ENCODE measurements at places on chromosomes 1 and 21.

DNA sequence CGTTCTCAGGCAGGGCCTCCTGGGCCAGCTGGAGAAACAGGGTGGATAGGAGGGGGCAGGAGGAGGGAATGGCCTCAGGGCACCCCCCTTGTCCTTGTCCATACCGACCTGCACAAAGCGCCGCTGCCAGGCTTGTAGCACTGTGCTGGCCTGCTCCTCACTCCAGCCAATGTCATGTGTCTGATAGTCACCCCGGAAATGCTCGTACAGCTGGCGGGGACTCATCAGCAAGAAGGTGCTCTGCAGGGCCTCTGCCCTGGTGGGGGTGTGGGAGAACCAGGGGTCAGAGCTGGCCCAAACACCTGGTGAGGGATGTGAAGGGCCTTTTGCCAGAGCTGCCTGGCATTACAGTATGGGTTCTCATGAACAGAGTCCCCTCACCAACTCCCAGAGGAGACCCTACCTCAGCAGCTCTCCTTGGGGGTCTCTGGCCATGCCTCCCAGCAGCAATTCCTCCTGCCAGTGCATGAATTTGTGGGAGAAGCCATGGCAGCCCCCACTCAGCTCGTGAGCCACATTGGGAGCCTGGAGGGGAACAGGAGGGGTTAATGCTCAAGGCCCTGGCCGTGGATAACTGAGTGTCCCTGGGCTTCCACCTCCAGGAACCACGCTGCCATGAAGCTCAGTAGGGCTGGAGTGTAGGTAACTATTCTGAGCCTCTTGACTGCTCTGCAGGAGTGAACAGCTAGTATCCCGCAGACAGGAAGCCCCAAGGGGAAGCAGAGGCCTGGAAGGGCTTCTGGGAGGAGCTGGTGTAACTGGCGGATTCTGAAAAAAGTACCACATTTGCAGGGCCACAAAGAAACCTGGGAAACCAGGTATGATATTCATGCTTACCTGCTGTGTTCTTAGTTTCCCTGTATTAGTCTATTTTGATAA, 13.3 kb downstream of the PTCH2 start:
- DNase-seq = no peak

GRCh38 chr1:31672986-31673385, 28.3 kb upstream of the PEF1 start:
- DNase-seq = no peak

DNA sequence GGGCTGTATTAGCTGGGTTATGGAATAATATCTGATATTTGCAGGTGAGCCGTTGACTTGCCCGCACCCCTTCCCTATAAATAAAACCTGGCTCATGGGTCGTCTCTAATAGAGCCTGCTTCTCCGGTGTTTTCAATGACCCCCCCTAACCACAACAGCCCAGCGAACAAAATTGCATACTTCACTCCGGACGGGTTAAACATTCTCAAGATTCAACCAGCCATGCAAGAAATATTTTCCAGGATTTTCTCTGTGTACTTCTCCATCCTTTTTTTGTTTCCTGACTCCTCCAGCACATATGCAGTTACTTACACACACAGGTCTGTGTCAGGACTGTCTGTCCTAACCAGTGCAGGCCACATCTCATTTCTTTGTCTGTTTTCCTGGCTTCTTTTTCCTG, 267.7 kb downstream of the ZNF648 start:
- no peak for DNase-seq

DNA sequence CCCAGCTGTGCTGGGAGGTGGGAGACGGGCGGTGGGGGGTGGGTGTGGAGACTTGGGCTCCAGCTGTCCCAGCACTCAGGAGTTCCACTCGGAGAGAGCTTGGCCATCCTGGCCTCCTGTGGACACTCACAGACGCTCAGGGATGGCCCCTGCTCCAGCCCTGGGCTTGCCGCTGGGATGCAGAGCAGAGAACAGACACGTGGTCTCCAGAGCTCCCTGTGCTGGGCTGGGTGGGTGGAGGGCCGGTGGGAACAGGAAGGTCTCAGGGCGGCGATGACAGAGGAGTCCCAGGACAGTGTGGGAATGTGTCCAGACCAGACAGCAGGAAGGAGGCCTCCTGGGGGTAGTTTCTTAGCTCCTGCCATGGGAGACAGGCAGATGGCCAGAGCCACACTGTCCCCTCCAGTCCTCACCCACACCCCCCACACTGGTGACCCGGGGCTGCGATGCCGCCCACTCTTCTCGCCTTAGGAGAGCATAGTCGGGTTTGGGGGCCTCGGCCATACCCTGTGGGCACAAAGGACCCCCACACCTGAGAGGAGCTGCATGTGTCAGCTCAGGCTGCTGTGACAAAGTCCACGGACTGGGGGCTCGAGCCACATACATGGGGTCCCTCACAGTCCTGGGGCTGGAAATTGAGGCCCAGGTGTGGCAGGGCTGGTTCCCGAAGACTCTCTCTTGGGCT, 2.0 kb downstream of the KRTAP10-9 start:
- DNase-seq = no peak

GRCh38 chr1:30195424-30196134, 527.8 kb downstream of the MATN1 start:
- no peak for DNase-seq

DNA sequence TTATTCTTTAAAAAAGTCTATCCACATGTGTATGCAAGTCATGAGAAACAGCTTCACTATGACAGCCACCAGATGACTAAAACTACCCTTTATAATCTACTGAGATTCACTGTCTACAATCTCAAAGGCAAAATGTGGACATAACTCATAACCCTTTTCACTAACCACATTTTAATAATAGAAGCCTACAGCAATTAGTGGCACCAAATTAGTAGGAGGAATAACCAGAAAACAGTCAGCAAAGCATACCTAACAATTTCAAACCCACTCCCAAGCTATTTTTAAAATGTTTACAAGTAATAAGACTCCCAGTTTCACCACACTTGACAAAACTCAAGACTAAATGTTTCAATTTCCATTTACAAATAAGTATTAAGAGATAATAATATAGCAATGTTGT, 442.9 kb downstream of the PTPRC start:
- DNase-seq = no peak

DNA sequence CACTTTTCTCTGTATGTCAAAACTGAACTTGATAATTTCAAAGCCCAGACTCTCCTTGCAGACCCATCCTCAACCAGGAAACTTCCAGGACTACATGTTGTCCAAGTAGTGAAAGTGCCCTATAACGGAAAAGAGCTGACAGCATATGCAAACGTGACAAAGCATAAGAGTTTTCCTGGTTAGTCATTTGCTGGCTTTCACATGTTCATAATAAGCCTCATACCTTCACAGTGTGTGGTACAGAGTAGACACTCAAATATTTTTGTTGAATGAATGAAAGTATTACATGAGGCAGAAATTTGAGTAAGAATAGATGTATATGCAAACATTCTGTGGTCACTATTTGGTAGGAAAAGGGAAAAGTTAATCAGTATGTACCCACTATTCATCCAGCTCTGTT, 473.3 kb downstream of the MRPL39 start:
- peak; percentile 57 for DNase-seq

GRCh38 chr1:19618428-19618827, 25.7 kb upstream of the NBL1 start:
- DNase-seq = no peak
